ENCODE measurements at places on chromosomes 6 and 20.

- DNase-seq: no peak
Measured at GRCh38 chr6:108435391-108435790, 125.3 kb upstream of the FOXO3 start.

DNA sequence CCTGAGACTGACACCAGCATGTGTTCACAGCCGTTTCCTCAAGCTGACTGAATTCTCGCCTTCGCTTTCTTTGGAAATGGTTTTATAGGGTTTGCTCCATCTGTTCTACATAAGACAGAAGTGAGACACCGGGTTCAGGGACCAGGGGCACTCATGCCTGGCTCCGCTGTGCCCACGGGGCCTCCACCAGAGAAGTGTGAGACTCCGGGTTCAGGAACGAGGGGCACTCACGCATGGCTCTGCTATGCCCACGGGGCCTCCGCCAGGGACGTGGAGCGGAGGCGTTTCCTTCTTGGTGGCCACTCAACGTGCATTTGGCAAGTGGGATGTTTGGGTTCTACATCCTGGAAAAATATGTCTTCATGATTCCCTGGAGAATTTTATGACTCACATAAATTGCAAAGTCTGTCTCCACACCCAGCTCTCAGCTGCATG lies 106.6 kb downstream of the RNASET2 start:
- no peak for DNase-seq

GRCh38 chr6:130851026-130851425 lies 23.8 kb downstream of the SMLR1 start:
- no peak for DNase-seq

- DNase-seq: no peak
Measured at GRCh38 chr20:17661121-17661744, 20.8 kb downstream of the RRBP1 start.

DNA sequence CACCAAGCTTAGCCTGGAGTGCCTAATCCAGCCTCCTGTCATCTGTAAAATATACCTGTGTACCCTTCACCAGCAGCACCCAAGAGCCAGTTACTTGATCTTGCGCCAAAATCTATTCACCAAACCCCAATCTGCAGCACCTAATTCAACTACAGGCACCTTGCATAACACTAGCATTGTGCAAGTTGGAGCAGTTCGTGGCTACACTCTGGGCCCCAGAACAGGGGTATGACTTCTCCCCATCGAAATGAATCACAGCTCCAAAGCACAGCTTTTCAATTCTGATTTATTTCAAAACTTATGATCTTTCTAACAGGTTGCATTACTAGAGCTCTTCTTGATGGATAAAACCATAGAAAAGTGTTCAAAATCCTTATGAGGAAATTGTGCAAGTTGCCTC lies 100.4 kb upstream of the TCF21 start:
- no peak for DNase-seq

Data from CD4-positive, alpha-beta T cell treated with Interleukin-17A for 4 hours (primary cell).